ENCODE measurements at places on chromosomes 3 and 15.

DNA sequence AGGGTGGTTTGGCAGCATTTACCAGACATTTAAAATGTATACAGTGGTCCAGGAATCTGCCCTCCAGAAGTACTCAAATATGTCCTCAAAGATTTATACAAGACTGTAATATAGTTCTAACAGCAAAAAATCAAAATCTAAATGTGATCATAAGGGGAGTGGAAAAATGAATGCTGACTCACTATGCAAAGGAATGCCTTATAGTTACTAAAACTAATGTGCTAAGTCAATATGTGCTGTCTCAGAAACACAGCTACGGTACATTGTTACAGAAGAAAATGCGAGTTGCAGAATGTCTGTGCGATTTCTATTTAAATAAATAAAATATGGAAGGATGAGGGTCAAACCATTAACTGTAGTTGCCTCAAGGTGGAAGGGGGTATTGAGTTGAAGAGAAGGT, 230.1 kb upstream of the UBE2E1 start:
- DNase-seq: no peak

GRCh38 chr3:28791713-28792255, 443.2 kb upstream of the AZI2 start:
- no peak for DNase-seq

DNA sequence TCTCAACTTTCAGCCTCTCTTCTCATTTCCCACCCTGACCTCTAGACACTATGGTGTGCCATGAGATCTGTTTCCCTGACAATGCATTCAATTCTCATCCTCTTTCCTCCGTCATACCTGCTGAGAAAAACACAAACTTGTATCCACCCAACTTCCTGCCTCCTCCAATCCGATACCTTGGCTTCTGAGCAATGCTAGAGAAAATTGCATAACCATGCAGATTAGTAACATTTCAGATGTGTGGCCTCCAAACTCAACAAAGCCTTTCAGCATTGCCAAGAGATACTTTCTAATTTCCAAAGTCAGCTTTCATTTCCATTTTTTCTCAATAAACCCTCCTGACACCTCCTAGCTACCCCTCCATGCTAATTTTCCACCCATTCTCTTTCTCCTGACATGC, 88.5 kb downstream of the MINAR1 start:
- DNase-seq: no peak

DNA sequence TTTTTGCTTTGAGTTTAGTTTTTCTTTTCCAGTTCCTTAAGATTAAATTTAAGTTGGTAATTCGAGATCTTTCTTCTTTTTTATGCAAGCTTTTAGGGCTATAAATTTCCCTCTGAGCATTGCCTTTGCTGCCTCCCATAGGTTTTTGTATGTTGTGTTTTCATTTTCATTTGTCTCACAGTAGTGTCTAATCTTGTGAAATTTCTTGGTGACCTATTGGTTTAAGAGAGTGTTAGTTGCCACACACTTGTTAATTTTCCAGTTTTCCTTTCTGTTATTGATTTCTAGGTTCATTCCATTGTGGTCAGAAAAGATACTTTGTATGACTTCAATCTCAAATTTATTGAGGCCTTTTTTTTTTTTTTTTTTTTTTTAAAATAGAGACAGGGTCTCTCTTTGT, 18.3 kb upstream of the IL20RB start:
- DNase-seq: no peak

DNA sequence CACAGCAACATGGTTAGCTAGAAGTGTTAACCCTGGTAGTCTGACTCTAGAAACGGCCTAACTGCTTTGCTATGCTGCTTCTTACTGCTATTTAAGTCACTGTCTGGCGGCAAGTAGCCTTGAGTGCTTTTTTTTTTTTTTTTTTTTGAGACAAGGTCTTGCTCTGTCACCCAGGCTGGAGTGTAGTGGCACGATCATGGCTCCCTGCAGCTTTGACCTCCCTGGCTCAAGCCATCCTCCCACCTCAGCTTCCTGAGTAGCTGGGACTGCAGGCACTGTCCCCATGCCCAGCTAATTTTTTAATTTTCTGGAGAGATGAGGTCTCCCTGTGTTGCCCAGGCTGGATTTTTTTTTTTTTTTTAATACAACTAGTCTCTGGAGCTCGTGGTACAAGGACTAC, 93.2 kb downstream of the ITPR1 start:
- no peak for DNase-seq

DNA sequence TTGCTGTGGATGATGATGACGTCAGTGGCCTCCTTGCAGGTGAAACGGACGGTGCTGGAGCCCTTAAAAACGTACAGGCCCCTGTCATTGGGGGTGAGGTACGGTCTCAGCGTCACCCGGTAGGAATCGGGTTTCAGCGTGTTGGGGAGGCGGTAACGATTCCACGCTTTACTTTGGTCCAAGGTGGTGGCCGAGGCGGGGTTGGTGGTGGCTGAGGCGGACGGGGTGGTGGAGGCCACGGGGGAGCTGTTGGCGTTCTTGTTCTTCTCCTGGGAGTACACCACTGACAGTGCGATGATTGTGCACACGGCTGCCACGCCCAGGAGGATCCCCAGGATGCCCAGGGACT, 8.5 kb downstream of the ANPEP start:
- no peak for DNase-seq

DNA sequence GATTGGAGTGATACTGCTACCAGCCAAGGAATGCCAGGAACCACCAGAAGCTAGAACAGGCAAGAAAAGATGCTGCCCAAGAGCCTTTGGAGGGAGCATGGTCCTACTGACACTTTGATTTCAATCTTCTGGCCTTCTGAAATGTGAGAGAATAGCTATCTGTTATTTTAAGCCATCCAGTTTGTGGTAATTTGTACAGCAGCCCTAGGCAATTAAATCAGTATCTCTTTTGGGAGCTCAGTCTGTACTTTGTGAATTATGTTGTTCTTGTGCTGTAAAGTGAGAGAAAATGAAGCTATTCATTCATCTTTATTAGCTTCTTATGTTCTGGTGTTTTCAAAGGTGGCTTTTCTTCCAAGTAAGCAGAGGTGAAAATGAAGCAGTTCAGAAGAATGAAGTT, 381.3 kb downstream of the PDCD6IP start:
- DNase-seq: no peak

- DNase-seq: no peak
Measured at GRCh38 chr3:13509816-13510192, 29.7 kb downstream of the HDAC11 start.

GRCh38 chr3:173870976-173871375, 473.4 kb downstream of the NLGN1 start:
- no peak for DNase-seq

- no peak for DNase-seq
Measured at GRCh38 chr3:10845001-10845761, 29.2 kb downstream of the SLC6A11 start.

- no peak for DNase-seq
Measured at GRCh38 chr3:46025139-46025538, 2.1 kb downstream of the XCR1 start.

DNA sequence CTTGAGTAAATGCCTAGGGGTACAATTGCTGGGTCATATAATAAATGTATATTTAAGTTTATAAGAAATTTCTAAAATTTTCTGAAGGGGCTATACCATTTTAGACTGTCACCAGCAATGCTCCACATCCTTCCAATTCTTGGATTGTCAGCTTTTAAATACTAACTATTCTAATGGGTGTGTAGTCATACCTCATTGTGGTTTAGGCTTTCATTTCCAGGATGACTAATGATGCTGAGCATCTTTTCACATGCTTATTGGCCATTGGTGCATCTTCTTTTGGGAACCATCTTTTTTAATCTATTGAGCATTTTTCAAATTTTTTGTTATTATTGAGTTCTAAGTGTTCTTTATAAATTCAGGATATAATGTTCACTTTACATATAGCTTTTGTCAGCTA, 52.5 kb upstream of the CORO2B start:
- no peak for DNase-seq

GRCh38 chr15:60557191-60557618, 78.3 kb upstream of the ICE2 start:
- no peak for DNase-seq

DNA sequence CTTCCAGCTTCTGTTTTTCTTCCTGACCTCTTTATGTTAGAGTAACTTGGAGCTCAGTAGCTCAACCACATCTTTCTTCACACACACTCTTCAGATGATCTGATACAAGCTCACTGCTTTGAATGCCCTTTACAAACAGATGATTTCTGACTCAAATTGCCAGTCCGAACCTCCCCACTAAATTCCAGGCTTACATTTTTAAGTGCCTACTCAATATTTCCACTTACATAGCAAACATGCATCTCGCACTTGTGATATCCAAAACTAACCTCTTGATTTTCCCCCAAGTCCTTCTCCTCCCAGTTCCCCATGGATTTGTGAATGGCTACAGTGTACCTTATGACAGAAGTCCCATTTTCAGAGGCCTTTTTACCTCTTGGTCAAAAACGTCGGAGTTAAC, 139.1 kb downstream of the GBE1 start:
- no peak for DNase-seq

DNA sequence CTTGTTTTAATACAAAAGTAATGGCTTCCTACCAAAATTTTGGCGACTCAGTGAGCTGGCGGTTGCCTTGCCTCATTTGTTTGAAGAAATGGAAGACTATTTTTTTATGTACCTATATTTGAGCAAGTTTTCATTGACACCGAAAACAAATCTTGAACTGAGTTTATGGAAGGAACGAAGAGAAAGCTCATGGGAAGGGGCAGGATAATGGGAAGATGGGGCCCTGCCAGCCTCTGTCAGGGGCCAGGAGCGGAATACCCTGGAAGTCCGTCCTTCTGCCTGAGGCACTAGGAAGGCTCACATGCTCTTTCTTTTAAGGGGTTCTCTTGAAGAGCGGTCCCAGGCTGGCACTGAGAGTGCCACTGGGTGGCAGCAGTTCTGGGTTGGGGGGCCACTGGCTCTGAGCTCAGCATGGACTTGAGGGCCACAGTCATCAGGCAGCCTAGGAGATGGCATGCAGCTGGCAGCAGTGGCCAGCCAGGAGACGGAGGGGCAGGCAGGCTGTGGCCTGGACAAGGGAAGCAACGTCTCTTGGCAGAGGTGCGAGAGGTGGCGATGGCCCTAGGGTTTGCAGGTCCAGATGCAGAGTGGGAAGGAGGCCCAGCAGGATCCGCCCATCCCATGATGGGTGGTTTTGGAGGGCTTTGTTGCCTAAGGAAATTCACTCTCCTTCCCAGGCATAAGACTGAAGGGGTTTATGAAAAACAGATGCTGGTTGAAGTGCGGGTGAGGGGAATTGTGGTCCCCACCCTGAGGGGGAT, 41.6 kb downstream of the ISG20 start:
- no peak for DNase-seq

DNA sequence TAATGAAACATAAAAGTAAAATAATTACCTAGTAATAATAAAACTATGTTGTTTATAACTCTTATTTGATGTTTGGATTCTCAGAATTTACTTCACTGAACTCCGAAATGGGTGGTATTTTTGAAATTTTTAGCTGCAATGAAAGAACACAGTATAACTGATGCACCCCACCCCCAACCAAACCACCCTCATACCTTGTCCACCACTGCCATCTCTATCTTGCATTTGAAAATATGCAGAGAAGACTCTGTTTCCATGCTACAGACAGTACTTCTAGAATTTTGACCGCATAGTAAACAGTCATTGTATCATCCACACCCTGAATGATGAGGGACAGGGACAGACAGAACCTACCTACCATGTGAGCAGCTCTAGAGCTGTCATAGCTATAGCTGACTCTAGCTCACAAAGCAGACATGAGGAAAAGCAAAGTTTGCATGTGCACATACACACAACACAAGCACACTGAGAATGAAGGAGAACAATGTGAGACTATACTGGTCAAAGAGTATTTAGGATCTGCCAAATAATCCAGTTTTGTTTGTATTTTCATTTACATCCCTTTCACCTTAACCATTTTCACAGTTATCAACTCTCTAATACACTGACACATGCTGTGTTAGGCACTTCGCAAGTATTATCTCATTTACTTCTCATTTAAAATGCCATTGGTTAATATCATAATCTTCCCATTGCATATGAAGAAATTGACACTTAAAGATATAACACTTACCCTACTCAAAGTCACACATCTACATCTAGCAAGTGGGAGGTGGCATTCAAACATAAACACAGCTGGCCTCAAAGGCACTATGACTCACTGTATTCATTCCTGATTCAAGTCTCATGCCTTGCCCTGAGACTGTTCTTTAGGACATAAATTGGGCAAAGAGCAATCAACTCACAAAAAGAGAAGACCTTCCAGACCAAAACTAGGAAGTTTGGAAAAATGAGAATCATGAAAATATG, 1014.7 kb upstream of the CFAP20DC start:
- DNase-seq: no peak

GRCh38 chr3:175267561-175267960, 408.4 kb downstream of the NAALADL2 start:
- DNase-seq: no peak

- DNase-seq: peak; percentile 36
Measured at GRCh38 chr3:45986303-45986982, 9.2 kb downstream of the FYCO1 start.

DNA sequence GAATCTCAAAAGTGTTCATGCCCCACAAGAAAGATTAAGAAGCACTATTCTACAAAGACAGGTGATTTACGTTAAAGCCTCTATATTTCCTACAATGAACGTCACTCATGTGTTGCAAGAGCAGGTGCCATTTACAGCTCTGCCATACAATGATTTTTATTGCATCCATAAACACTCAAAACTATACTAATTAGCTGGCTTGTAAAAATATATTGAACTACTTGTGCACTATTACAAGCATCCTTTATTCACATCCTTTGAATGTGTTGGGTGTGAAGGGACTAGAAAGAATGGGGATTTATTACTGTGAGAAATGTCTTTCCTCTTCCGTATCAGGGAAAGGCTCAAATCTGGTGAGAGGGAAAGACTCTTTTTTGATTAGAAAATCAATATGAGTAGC, 50.7 kb upstream of the C3orf49 start:
- DNase-seq: no peak

DNA sequence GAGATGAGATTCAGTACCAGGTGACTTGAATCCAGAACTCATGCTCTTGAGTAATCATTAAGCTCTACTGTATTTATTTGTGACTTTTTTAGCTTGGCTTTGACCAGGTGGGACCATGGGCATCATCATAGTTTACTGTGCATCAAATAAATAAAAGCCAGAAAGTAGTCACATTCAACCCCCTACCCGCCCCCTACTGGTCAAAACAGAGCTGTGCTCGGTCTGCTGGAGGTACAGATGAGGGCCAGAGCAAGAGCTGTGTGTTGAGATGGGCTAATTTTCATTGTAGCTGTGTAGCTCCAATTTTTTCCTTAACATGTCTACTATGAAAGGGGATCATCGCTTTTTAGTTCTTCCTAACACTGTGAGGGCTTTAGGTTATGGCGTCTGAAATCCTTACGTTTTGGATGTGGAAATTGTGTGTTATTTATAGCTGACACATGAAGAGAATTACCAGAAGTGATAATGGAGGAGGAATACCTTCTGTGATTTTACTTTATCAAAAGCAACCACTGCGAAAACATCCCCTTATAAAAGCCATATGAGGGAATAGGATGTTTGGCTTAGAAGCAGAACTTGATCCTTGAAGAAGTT, 375.1 kb downstream of the PTPRG start:
- DNase-seq: no peak

DNA sequence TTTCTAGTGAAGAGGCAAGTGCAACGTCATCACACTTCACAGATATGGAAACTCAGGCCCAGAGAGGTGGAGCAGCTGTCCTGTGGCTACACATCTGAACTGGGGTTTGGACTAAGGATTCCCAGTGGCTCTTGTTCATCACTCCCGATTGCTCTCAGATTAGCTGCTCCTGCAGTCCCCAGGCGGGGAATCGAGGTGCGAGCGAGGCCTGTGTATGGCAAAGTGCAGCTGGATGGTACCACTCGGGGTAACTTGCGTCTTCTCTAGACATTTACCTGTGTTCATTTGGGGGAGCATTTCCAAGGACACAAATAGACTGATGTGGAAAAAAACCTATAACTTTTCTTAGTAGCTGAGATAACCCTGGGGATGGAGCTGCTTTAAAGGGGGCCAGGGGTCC, 45.9 kb upstream of the TRPM1 start:
- no peak for DNase-seq

All from pulmonary artery endothelial cell (primary cell).